ENCODE measurements at places on chromosomes 2 and 18.

GRCh38 chr2:17667898-17668297 lies 85.7 kb downstream of the SMC6 start:
- DNase-seq: no peak

- no peak for DNase-seq
Measured at GRCh38 chr18:46721331-46721730, 35.5 kb downstream of the ST8SIA5 start.

- no peak for DNase-seq
Measured at GRCh38 chr18:23943104-23943503, 71.5 kb upstream of the TTC39C start.

DNA sequence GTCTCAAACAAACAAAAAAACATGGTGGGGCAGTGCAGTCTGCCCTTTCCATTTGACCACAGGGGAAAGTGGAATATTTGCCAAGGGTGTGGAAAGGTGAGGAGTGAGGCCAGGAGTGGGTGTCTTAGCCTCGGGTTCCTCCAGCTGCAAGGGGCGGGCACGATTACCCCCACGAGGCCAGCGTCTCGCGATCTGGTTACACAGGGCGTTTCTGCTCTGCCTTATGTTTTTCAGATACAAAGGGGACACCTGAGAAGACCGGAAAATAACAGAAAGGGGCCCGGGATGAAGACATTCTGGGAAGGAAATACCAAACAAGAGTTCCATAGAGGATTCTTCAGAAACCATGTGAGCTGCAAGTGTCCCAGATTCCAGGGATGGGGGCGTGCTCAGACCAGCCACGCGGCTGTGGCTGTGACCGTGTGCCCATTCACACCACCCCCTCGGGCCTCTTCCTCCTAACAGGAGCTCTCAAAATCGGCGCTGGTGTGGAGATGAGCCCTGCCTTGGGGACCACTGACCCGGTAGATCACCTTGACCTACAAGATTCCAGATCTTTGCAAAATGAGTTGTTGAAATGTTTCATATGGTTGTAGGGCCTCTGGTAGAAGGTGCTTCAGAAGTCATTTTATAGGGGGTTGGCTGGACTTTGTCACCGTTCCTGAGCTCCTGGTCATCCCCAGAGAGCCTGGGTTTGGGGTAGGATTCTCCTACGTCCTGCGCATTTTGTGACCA lies 34.2 kb downstream of the FAM178B start:
- DNase-seq: no peak

- DNase-seq: no peak
Measured at GRCh38 chr2:85748039-85748734, 5.6 kb upstream of the ATOH8 start.

GRCh38 chr2:12071318-12071717 lies 324.9 kb downstream of the LPIN1 start:
- DNase-seq: no peak

DNA sequence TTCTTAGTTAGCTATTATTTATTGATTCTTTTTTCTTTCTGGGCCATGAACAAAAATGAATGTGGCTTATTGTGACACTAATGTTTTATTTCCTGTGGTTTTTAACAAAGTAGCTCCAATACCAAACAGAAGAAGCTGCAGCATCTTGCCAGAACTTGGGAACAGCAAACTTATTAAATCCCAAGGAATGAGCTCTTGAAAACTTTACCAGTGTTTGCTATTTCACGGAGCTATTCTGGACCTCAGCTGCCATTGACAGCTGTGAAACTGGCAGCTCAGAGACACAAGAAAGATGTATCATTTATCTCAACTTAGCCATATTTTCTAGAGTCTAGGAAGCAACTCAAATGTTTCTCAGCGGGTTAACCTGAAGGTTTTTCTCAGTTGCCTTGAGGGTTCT lies 91.0 kb upstream of the NEUROD1 start:
- no peak for DNase-seq

GRCh38 chr2:170305711-170306110 lies 127.8 kb downstream of the MYO3B start:
- no peak for DNase-seq

- no peak for DNase-seq
Measured at GRCh38 chr2:241598487-241598886, 38.5 kb downstream of the THAP4 start.

DNA sequence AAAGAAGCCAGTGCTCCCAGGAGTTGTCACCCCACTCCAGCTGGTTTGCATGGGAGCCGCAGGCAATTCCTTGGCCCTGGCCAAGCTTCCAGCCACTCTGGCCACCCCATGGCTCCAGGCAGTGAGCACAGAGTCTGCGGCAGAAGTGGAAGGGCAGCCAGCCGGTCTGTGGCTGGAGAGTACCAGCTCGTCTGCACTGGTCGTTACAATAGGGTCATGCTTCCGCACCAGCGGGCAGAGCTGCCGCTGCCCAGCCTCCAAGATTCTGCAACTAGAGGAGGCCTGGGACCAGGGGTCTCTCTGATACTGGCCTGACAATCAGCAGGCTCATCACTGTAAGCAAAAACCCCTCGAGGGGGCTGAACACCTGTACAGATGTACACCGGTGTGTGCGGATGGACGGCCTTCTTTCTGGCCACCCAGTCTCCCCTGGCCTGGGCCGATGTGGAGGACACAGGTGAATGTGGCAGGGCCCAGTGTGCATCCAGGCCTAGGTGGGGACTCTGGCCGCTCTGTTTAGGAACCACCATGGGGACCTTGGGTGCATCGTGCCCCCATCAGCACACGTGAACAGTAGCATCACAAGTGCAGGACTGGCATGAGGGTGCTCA lies 51.9 kb upstream of the ODC1 start:
- DNase-seq: no peak

DNA sequence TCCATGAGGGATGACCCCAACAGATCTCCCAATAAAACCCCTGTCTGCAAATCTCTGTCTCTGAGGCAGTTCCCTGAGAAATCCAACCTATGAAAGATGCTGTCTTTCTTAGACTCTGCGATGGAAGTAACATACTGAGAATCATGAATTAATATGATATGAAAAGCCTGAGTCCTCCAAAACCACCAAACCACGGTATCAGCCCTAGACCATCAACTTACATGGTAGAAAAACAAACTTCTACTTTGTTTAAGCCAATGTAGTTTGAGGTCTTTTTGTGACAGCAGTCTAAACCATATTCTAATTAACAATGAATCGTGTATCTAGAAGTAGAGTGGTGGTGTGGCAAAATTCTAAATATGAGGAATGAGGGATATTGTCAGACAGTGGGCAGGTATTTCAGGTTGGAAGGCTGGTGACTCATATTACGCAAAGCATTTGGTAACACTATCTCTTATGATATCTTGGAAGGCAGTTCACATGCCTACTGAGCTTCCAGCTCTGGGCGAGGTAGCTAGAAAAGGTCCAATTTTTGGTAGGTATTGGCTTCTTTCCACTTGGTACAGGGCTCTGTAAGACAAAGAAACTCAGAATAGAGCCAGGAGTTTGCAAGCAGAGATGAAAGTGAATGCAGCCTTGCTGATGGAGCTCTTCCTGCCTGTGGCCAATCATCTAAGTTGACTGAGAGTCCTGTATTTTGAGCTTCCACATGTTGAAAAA lies 215.8 kb downstream of the ZFP36L2 start:
- DNase-seq: no peak

DNA sequence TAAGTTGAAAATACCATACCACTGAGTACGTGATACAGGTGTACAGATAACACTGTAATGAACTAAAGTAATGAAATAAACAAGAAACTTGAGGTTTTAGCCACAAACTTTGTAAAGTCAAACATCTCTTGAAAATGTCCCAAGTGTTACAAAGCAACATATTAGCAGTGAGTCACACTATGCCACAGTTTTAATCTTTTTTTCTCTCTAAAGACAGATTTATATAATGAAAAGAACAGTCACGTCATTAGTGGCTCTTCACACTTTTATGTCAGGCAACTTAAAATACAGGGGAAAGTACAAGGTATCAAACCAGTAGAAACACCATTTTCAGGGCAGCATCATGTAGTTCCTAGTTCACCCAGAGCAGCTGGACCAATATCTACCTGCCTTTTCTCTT lies 42.1 kb downstream of the RAPH1 start:
- no peak for DNase-seq

DNA sequence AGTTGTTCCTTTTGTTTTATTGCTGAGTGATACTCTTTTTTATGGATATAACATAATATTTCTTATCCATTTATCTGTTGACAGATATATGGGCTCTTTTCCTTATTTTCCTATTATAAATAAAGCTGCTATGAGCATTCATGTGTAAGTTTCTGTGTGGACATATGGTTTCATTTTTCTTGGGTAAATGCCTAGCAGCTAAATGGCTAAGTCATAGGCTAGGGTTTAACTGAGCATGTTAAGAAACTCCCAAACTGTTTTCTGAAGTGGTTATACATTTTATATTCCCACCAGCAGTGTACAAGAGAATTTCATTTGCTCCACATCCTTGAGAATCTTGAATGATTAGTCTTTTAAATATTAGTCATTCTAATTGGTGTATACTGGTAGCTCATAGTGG lies 786.6 kb upstream of the CDH2 start:
- DNase-seq: no peak

DNA sequence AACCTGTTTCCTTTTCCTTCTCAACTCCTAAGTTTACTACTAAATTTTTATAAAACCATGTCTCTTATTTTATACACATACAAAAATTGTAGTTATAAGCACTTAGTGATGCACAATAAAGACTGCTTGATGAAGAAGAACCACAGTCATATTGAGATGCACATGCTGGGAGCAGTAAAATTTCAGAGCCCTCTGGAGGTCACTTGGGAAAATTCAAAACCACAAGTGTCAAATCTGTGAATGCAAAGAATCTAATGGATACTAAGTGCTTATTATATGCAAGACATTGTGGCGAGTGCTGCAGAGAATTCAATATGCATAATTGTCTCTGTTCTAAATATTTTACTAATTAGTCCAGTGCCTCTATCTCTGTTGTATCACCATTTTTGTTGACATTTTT lies 180.5 kb downstream of the VWC2L start:
- no peak for DNase-seq

DNA sequence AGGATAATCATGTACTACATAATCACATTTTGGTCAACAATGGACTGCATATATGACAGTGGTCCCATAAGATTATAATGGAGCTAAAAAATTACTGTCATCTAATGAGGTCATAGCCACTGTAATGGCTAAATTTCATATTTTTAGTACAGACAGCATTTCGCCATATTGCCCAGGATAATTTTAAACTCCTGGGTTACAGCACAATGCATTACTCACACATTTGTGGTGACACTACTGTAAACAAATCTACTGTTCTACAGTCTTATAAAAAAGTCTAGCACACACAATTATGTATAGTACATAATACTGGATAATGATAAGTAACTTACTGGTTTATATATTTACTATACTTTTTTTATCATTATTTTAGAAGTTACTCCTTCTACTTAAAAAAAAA lies 12.8 kb downstream of the EIF2AK2 start:
- no peak for DNase-seq

GRCh38 chr2:41127351-41127750 lies 675.5 kb upstream of the SLC8A1 start:
- DNase-seq: peak; percentile 2

DNA sequence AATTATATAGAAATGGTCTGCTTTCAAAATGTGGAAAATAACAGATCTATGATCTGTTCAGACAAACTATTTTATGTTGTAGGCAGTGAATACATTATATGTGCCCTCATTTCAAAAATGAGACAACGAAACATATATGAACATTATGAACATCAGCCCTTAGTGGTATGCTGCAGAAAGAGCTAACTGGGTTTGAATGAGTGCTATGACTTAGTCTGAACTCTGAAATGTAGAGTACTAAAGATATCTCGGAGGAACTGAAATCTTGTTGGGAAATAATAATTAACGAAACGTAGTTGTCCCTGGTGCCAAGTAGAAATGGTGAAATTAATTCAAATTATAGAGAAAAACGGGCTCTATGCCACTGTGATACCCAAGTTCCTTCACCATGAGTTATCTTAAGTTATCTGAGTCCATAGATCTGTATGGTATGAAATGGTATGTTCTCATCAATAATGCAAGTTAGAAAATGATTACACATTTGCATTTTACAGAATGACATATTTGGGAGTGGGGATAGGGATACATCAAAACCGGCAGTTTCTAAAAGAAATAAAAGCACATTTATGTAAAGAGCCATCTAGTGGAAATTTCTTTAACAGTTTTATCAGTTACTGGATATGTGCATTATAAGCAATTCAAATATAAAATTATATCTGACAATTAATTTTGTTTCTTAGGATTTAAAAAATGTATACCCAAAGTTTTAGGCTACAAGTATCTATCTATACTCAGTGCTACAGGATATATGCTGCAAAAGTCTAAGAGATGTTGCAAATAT lies 26.7 kb downstream of the STARD6 start:
- no peak for DNase-seq

DNA sequence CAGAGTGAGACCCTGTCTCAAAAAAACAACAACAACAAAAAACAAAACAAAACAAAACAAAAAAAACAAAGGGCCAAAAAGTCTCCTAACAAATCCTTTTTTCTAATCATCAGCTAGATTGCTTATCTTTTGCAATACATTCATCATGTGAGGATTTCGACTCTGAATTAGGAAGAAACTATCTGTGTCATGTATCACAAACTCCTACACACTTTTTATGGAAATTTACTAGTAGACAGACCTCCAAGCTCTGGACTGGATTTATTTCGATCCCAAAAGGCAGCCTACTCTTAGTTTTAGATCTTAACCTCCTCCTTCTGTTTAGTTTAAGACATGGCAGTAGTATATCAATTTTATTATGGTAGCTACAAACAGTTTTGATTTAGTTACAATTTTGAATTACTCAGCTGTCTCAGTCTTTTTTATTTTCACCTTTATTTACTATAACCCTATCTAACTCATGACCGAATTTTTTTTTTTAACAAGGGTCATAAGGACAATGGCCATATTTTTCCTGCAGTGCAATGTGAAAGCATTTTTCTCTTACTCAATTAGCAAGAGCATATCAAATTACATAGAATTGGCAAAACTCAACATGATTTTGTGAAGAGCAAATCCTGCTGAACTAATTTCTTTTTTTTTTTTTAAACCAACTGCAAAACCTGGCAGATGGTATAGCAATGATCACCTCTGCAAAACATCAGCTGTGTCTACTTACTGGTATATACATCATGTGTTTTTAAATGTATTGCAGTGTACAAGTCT lies 10.7 kb upstream of the CCDC88A start:
- DNase-seq: no peak

DNA sequence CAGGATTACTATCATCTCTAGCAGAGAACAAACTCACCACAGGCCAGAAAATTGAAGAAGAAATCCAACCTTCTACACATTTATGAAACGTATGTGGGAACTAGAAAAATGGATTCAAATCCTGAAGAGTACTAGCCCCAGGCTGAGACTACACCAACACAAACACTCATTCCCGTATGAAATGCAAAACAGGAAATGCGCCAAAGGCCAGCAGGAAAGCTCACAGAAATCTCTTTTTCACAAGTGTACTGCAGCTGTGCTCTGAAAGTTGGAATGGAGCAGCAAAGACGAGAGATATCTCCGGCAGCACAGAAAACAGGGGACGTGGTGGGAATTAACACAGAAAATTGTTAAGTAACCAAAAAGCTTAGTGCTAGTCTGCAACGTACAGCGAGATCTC lies 913.5 kb downstream of the TDRD15 start:
- DNase-seq: peak; percentile 4

Data from HT1080 (cell line).